ENCODE measurements at places on chromosomes 6 and 20.

GRCh38 chr6:81761197-81761596 lies 8.7 kb upstream of the TENT5A start:
- DNase-seq, result no peak

DNA sequence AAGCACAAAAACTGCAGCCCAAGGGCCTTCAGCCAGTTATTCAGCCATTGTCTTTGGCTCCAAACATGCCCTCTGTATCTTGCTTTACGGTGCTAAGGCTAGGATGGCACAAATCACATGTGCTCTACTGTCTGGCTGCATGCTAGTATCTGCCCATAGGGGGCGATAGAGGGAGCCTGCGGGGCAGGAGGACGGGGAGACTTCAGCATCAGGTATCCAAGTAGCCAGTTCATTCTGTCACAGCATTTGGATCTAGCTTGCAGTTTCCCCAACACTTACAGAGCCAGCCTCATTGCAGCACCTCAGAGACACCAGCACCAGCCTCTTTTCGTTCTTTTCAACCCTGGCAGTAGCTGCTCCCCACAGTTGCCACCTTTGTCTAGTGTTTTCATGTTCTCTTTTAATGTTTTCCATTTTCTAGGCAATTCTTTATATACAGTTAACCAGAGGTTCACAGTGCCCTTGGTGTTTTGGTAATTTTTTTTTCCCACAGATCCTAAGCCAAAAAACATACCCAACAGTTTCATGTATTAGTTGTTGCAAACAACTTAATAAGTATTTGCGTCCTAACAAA lies 705.9 kb downstream of the PTPRT start:
- no peak for DNase-seq

DNA sequence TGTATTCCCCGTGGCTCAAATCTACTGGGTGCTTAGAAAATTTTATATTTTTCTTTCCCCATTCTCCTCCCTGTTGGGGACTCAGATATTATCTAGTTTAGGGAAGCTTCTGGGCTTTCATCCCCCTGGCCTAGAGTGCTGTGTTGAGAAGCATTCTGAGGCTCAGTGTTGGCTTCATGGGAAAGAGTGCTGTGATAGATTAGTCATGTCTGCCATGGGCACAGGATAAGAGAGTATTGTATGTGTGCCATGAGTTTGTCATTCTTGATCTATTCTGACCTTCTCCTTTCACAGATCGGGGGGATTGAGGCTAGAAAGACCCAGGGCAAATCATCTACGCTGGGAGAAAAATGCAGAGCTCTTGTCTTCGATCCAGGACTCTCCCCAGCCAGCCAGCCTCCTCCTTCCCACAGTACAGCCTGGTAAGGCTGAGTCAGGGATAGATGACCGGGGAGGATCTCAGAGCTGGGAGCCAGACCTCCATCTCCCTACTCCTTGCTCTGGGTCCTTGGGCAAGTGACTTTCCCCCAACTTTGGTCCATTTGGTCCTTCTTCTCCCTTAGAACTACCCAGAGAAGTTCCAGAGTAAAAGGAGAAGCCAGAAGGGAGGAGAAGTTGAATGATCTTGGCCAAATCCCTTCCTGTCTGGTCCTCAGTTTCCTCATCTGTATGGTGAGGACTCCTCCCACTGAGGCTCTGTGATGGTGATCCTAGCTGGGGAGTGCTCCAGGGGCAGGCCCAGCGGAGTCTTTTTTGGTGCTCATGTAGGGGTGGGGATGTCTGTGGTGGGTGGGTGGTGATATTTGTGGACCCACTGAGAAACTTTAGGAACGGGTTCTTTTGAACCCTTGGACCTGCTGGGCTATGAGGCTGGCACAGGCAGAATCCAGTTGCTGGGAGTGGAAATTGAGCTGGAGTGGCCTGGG lies 5.0 kb downstream of the SRC start:
- no peak for DNase-seq

DNA sequence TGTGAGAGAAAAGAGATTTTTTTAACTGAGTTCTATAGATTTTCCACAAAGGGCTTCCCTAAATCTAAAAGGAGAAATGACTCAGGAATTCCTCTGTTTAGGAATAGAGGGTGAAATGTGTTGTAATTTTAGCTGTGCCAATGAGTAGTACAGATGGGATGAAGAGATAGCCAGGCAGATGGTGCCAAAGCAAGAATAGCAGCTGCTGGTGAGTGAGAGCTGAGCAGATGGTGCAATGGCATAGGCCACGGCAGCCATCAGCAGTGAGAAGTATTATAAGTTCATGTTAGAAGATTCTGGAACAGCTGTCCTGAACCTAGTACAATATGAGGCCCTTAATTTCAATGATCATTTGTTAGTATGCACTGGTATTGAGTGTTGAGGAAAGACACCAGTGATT lies 40.2 kb upstream of the CRISP1 start:
- no peak for DNase-seq

GRCh38 chr20:62117658-62118057 lies 4.6 kb upstream of the LSM14B start:
- peak; percentile 30 for DNase-seq

DNA sequence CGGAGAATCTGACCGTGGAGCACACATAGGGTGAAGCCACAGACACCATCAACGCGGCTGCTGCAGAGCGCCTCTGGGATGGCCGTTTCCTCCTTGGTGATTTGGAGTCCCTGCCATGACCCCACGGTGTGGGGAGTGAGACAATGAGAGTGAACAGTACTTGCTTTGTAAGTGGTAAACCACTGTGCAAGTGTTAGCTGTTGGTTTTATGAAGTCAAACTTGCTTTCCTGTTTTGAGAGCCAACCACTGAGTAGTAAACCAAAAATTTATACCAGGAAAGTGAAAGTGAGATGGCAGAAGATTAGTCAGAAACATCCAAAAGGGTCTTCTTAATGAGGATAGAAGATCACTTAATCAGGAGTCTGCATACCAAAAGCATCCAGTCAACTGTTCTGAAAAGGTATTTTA lies 160.7 kb downstream of the FOXC1 start:
- no peak for DNase-seq

- DNase-seq, result no peak
These were observed 170.7 kb upstream of the KCNK16 start for GRCh38 chr6:39493174-39493573.

GRCh38 chr6:41037107-41037900 lies 1.7 kb downstream of the UNC5CL start:
- DNase-seq, result no peak

GRCh38 chr20:20887593-20888265 lies 175.3 kb upstream of the RALGAPA2 start:
- DNase-seq, result no peak

GRCh38 chr20:38209736-38210405 lies 44.8 kb upstream of the TGM2 start:
- no peak for DNase-seq

Measured in stimulated activated CD4-positive, alpha-beta T cell treated with anti-CD3 and anti-CD28 coated beads, Interleukin-4, amount 100 ng/mL, for 1 hour (primary cell).